ENCODE measurements at places on chromosomes 2 and 18.
A peak's percentile ranks its signal among the peaks of the same experiment; 100 is the strongest.

- no peak for DNase-seq
Measured at GRCh38 chr2:207341112-207341750, 175.5 kb upstream of the KLF7 start.

GRCh38 chr2:109609352-109610024 lies 4.3 kb downstream of the SEPTIN10 start:
- DNase-seq, result peak; percentile 18

DNA sequence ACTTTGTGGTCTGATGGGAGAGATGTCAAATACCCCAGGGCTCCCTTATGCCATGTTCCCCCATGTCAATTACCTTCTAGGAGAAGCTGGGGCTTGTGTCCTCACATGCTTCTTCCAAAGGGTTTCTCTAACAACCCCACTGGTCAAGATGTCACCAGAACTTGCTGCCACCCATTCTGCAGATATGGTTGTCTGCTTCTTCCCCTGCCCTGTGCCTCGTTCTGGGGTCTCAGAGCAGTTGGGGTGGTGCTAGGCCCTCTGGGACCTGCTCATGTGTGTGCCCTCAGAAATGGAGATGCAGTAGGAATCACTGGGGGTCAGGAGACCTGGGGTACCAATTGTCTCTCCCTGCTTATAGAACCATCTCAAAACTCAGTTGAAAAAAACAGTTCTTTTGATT lies 268.6 kb downstream of the MYCN start:
- DNase-seq, result no peak

DNA sequence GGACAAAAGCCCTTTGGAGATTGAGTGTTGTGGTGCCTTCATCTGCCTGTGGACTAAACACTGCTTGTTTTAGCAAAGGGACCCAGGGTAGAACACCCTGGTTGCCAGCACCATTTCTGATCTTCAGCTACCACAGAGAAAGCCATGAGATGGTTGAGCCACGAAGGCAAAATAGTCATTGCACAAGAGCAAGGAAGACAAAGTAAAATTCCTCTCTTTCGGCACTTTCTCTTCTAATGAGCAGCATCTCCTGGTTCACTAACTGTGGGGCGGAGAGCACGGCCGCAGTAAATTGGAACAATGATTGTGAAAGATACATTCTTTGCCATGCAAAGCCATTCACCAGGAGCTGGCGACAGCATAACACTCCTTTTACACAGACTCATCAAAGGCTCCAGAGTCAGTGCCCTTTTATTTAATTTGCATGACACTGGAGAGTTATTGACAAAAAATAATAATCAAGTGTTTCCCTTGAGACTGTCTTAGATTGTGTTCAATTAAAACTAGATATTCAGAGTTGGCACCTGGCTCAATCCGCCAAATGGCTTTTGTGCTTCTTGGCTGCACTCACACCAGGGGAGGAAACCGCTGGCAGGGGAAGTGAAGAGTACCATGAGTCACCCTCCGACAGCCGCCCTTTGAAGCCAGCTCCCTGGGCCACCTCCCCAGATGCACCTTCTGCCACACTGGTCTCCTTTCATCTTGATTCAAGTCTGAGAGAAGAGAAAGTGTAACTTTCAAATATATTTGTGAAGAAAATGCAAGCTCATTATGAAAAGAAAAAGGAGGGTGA lies 100.5 kb upstream of the MEIS1 start:
- no peak for DNase-seq

- DNase-seq, result no peak
Measured at GRCh38 chr2:126831234-126832005, 67.3 kb upstream of the TEX51 start.

DNA sequence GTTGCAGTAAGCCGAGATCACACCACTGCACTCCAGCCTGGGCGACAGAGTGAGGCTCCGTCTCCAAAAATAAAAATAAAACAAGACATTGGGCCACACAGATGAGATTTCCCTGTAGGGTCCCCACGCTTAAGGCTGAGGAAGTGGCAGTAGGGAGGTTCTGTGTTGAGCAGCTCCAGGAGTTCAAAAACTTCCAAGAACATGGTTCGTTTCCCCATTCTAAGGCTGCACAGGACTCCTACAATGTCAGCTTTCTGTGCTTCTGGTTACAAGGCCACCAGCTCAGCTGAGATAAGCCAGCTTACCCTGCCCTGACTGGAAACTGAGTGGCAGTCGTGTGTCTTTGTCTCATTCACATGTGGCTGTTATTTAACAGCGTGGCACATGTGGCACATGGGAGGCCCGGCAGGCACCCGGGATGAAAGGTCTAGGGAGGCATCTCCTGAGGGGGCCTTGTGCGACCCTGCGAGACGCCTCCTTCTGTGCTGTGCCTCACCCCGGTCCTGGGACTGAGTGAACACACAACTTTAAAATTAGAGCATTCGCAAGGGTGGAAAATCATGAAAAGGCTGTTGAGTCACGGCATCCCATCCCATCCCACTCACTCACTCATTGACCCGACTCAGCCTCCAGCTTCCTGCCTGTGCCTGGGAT lies 7.7 kb downstream of the ITGB1BP1 start:
- no peak for DNase-seq

DNA sequence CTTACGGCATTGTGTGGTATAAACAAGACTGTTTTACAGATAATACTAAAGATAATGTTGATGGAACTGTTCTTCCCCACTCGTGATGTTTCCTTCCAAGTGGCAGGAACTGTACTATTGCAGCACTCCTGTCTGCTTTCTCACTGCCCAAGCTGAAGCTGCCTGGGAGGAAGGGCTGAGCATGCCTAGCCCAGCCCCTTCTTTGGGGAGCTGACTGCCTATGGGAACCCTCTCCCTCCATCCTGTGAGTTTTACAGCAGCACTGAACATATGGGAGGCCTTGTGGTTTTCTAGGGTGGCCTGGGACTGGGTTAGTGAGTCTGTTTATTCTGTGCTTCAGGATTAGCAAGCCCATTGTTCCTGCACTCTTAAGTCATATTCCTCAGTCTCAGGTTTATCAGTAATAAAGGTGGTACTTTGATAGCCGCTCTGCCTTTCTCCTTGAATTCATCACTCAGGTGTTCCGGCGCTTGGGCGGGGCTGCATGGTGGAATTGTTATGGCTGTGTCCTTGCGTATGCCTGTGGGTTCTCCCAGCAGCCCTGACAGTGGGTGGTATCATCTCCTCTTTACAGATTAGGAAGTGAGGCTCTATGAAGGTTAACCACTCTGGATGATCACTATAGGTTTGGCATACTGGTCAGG lies 379.7 kb downstream of the PTPRM start:
- no peak for DNase-seq

DNA sequence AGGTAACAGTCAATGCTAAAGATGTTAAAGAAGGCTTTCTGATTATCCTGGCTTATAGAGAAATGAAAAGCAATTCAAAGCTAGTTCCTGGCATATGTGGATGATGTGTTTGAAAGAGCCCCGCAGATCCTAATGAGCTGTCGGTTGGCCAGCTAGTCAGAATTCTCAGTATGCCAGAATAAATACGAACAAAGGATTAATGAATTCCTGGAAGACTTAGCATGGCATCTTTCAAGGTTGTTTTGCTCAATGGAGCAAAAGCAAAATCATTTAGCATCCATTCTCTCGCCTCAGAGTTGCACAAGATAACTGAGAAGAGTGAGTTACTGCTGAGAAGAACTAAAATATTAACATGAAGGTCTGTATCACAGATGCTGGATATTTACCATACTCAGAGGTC lies 307.6 kb downstream of the RIT2 start:
- no peak for DNase-seq

DNA sequence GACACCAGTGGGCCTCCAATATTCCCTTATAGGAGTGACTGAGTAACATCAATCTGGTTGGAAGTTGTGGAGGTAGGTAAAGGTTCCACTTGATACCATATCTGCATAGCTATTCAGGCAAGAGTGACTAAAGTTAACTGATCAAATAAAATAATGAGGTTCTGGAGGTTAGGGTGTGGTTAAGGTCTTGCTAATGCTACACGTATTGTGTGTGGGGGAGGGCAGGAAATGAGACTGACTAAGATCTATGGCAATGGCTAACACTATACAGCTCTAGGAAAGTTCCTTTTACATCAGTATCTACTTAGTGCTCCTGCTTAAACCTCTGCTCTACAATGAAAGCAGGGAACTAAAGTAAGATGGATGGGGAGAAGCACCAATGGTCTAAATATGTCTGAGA lies 149.1 kb upstream of the MGAT5 start:
- DNase-seq, result no peak

DNA sequence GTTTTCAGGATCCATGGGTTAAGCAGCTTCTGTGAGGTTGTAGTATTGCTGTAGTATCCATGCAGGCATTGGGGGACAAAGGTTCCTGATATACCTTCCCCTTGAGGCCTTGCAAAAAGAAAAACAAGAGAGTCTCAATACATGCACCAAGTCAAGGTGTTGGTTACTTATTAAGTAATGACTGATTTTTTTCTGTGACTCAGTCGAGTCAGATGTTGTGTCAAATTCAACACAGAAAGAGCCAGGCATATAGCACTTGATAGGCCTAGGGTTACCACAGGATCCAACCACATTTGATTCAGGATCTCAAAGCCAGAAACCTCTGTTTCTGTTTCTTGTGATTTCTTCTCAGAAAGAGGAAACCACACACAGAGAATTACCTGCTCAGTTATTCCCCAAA lies 24.9 kb upstream of the CD8A start:
- DNase-seq, result no peak

GRCh38 chr2:187486241-187486640 lies 38.2 kb upstream of the CALCRL start:
- DNase-seq, result no peak

- peak; percentile 7 for DNase-seq
Measured at GRCh38 chr18:32576296-32576916, 105.7 kb upstream of the GAREM1 start.

DNA sequence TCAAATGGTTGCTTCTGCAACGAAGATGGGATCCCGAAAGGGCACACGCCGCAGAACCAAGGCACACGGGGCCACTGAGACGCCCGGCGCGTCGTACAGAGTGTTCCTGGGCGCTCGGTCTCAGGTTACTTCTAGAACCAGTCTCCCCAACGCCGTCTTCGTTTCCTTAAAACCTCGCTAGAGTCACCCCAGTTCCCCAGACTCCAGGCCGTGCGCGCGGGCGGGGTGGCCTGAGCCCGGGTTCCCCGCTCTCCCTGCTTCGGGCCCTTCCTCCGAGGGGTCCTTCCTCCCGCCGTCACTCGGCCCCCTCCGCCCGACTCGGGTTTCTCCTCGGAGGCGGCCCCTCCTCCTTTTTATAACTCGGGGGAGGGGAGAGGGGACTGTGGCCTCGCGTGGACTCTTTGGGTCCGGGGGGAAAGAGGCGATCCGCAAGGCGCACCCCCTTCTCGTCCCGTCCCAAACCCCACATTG lies 774 bp upstream of the FZD7 start:
- DNase-seq, result peak; percentile 79

DNA sequence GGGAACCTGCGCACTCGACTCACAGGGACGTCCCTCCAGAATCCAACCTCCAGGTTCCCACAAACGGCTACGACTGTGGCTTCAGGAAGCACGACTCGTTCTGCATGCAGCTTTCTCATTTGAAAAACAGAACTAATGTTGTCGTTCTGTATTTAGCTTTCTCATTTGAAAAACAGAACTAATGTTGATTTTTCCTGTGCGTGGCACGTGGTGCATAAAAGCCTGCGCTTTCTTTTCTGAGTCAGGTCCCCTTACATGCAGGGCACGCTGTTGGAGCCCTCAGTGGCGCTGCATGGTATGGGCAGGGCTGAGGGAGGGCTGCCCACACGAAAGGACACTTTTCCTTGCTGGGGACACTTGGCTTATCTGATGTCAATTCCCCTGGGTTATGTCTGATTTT lies 124.3 kb downstream of the TMEM18 start:
- no peak for DNase-seq
